Kasumi-1 (cell line): ENCODE measurements at places on chromosomes 5 and 9.

DNA sequence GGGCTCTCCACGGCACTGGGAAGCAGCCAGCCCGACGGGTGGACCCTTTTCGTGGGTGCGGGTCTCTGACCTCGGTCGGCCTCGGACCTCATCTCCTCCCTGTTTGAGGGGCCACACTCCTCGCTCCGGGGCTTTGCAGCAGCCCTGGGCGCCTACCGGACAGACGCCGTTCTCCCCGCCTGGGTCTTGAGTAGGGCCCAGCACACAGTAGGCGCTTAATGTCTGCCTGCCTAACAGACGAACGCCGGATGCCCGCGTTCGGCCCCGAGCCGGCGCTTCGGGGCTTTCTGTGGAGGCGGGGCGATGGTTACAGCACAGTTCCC, 842 bp upstream of the GTF3C5 start:
- no peak for DNase-seq

GRCh38 chr5:95923918-95924544, 37.6 kb downstream of the ELL2 start:
- peak; percentile 22 for DNase-seq

DNA sequence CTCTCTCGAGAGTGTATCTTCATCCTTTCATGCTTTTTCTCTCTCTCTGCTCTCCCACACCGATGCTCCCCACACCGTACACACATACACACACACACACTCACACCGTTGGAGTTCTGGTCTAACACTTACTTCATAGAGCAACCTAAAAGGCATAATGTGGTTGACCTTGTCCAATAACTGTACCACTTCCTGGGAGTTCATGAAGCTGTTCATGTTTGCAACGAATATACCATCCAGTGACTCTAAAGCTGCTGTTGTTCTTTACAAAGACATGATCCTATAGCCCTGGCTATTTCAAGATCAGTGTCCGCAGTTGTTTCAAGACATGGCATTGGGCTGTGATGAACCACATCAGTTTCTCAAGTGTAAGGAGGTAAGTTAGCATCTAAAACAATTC, 10.0 kb downstream of the MEF2C start:
- peak; percentile 57 for DNase-seq

DNA sequence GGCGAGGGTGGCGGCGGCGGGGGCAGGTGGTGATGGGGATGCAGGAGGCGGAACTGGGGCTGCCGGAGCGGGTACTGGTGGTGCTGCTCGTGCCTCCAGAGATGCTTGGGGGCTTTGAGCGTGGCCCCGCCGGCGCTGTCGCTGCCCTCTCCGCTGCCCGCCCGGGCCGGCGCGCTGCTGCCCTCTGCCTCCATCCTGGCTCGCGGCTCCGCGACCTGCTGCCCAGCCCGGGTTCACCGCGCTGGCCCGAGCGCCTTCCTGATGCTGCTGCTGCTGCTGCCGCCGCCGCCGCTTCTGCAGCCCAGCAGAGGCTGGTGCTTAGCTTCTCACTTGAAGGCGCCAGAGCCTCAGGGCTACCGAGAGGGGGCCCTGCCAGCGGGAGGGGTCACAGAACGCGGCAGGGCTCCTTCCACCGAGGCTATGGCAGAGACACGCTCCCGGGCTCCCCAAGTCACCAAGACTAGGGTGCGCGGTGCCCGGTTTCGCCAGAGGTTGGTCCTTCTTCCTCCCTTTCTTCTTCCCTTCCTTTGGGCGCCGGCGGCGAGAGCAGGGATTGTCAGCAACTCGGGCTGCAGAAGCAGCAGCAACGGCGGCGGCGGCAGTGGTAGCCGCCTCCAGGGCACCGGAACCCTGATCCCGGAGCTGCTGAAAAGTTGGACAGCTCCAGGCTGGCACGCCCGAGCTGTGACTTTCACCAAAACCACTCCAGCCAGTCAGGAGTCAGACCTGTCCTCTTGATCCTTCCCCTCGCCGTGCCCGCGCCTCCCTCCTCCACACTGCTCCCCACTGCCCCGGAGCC, at the start of gene PDE4D:
Gene PDE4D (minus strand): TSS at position 298 of the 799 bp plus-strand sequence.
- DNase-seq: peak; percentile 67

DNA sequence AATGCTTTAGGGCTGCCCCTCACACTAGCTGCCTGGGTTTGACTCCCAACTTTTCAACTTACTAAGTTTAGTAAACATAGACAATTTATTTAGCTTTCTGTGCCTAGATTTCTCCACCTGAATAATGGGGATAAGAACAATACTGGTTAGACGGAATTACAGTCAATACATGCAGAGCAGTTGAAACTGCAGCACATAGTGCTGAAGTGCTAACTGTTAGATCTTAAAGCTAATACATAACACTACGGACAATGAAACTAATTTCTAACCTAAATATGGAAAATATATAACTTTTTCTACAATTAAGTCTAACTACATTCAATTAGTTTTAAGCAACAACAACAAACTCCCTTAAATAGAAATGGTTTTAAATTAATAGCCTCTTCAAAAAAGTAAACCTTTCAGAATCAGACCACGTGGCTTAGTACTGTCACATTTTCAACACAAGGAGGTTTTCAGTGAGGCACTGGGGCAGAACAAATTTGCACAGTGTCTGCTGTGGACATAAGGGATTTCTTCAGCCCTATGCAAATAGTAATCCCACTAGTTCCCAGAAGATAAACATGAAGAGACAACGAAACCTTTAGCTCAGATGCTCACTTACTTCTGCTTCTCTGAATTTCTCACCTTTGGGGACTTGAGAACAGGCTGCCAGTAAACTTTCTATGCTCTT, 293.4 kb downstream of the EDIL3 start:
- DNase-seq: no peak

GRCh38 chr5:142611154-142611553, 74.7 kb downstream of the FGF1 start:
- peak; percentile 67 for DNase-seq

DNA sequence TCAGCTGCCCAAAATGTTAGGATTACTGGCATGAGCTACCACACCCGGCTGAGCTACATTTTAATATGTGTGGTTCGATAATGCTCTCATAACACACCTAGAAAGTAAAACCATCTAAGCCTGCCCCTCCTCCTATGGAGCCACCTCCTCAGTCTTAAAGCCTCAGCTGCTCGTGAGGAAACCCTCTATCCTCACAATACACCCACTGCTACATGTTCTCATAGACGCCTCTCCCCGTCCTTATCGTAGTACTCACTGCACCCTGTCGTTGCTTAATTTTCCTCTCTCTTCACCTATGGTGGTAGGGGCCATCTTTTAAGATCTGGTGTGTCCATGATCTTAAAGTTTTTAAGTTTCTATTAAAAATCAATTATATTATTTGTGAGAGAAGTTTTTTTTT, 72.9 kb downstream of the RCL1 start:
- DNase-seq: no peak

GRCh38 chr9:80952363-80952922, 736.9 kb downstream of the TLE1 start:
- DNase-seq: no peak
